Stimulated activated CD4-positive, alpha-beta T cell treated with anti-CD3 and anti-CD28 coated beads, Interleukin-12 subunit alpha, Interleukin-12 subunit beta, amount 100 ng/mL, for 24 hours (primary cell): ENCODE measurements at places on chromosomes 7 and 10.

GRCh38 chr7:90957883-90958282 lies 306.4 kb upstream of the FZD1 start:
- no peak for DNase-seq

DNA sequence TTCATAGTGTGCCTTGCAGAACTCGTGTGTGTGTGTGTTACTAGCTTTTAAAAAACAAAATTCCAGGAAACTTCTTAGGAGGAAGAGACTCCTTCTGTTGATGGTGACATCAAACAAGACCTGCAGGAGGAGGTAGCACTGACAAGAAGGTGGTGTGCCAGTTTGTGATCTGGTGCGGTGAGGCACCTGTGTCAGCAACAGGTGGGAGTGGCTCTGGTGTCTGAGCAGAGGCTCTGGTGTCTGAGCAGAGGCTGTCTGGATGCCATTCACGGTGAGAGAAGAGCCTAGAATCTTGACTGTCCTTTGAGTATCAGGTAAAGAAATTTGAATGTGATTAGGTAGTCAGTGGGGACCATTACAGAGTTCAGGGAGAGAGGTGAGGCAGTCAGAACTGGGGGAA lies 122.8 kb downstream of the INPP5A start:
- DNase-seq, result no peak

- no peak for DNase-seq
These were observed 330.7 kb downstream of the BMPER start for GRCh38 chr7:34236057-34236456.

DNA sequence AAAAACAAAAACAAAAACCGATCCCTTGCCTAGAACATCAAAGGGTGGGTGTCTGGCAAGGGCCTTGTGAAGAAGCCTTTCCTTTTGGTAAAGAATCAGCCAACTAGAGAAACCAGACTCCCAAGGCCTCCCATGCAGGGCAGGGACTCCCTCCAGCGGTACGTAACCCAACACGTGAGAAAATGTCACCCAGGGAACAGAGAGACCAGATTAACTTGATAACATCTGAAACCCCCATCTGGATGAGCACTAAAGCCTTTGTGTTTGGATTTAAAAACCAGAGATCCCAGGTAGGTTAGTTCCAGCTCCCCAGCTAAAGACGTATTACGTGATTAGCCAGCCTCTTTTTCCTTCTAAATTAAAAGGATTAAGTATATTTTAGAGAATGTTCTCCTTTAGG lies 3.0 kb upstream of the HABP2 start:
- no peak for DNase-seq

DNA sequence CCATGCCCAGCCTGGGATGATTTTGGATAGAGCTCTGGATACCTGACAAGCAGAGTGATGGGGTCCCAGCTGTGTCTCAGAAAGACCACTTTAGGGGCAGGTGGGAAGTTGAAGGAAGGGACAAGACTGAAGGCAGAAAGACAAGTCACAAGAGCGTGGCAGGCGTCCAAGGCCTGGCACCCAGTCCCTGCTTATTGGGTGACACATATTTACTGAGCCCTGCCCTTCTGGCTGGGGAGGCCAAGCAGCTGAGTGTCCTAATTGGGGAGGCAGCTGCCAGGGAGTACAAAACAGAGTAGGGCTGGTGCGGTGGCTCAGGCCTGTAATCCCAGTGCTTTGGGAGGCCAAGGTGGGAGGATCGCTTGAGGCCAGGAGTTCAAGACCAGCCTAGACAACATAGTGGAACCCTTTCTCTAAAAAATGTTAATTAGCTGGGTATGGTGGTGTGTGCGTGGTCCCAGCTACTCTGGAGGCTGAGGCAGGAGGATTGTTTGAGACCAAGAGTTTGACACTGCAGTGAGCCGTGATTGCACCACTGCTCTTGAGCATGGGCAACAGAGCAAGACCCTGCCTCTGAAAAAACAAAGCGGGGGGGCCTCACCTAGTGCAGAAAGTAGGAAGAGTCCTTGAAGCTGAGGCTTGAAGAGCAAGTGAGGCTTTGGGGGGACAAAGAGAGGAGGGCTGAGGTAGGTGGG lies 53.0 kb upstream of the GTF2I start:
- no peak for DNase-seq

GRCh38 chr10:90398566-90398965 lies 459.3 kb downstream of the HTR7 start:
- no peak for DNase-seq

DNA sequence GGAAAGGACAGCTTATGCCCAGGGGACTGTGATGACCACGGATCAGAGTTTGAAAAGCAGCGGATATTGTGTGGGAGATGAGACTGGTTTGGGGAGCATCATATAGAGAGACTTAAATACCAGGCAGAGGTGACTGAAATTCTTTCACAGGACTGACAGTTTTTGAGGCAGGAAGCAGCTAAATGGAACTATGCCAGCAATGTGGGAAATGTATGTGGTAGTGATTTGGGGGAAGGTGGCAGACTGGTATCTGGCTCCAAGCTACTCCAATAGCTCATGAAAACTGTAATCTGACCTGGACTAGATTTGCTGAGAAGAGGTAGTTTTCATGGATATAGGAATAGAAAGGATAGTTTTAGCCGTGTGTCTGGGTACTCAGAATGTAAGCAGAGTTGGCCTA lies 592.6 kb downstream of the REEP3 start:
- no peak for DNase-seq

- no peak for DNase-seq
These were observed 41.2 kb upstream of the SDK1 start for GRCh38 chr7:3259711-3260400.

- no peak for DNase-seq
These were observed 890.2 kb upstream of the KCND2 start for GRCh38 chr7:119382726-119383125.

DNA sequence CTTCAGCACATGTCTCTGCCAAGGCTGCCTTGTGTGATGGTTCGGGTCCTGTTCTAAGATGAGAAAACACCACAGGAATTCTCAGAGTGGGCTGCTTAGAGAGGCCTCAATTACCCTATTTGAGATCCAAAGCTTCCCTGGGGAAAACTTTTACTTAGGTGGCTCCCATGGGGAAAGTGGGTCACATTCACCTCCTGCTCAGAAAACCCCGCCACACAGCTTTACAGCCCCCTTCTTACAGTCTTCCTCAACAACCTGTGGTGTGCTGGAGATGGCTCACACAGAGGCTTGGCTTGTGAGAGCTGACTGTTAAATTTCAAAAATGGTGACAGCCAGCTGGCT lies 36.6 kb upstream of the KCNIP2 start:
- no peak for DNase-seq

- no peak for DNase-seq
These were observed 124.7 kb downstream of the MAD1L1 start for GRCh38 chr7:2108071-2108455.

DNA sequence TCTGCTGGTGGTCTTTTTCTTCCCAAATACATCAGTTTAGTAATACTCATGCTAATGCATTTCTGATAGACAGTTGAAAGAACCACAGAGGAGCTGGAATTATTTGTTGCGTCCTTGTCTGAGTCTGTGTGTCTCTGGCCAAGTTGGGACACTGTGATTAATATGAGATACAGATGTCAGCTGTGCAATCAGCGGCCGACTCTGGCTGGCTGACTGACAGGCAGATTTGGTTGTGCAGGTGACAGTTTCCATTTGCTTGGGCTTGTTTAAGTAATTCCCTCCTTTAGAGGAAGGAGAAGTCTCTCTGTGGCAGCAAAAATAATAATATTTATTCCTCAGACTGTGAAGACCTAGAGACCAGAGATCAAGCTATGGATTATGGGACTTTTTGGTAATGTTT lies 176.2 kb upstream of the CHRM2 start:
- no peak for DNase-seq

GRCh38 chr10:67903581-67903980 lies 19.1 kb downstream of the SIRT1 start:
- DNase-seq, result no peak

DNA sequence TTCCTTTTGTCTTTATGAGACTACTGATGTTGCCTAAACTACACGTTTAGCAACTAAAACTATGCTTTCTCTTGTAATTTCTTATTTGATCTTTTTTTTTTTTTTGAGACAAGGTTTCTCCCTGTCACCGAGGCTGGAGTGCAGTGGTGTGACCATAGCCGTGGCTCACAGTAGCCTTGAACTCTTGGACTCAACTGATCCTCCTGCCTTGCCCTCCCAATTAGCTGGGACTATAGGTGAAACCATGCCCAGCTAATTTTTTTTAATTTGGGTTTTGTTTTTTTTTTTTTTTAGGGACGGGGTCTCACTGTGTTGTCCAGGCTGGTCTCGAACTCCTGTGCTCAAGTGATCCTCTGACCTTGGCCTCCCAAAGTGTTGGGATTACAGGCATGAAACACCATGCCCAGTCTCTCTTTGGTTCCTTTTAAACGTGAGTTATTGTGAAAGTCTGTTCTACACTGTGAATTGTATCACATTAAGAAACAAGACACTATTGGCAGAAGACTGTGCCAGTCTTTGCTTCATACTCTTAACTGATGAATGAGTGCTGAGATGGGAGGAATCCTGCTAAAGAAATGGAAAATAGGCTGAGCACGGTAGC lies 6.4 kb downstream of the TMEM248 start:
- DNase-seq, result no peak

GRCh38 chr10:4512671-4513240 lies 313.3 kb upstream of the AKR1E2 start:
- no peak for DNase-seq

DNA sequence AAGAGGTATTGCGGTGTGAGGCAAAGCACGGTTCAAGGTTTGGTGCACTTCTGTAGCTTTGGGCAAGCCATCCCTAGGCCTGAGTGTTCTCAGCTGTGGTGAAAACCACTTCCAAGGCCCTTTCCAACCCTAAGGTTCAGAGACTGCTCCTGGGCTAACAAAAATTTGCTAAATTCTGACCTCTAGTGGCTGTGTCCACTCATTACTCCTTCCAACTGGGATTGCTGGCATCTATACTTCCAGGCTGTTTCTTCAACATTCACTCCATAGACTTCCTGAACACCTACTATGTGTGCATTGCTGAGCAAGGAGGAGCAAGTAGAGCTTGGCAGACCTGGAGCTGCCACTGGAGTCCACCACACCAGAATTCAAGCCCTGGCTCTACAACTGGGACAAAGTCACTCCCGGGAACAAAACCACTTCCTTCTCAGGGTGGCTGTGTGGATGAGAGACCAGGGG lies 29.3 kb upstream of the SH3PXD2A start:
- DNase-seq, result no peak

- no peak for DNase-seq
These were observed 64.0 kb upstream of the TMEM168 start for GRCh38 chr7:112854169-112854568.

- DNase-seq, result no peak
These were observed 65.7 kb downstream of the NXPH1 start for GRCh38 chr7:8499128-8499527.

DNA sequence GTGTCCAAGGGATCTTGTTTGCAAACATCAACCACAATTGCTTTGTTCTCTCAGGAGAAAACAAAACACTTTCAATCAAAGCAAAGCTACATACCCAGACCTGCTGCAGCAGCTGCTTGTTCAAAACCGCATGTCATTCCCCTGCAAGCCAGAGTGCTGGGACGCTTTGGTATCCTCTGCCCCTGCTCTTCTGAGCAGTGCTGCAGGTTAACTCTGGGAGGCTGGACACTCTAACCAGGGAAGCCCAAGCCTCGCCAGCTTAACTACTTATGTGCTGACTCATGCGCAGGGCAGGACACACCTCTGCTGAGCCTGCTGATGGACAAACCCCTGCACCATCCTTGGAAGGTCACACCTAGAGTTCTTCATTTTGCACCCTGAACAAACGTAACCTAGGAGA lies 28.2 kb upstream of the ASAH2 start:
- no peak for DNase-seq

GRCh38 chr7:36659172-36659516 lies 65.2 kb downstream of the AOAH start:
- no peak for DNase-seq

DNA sequence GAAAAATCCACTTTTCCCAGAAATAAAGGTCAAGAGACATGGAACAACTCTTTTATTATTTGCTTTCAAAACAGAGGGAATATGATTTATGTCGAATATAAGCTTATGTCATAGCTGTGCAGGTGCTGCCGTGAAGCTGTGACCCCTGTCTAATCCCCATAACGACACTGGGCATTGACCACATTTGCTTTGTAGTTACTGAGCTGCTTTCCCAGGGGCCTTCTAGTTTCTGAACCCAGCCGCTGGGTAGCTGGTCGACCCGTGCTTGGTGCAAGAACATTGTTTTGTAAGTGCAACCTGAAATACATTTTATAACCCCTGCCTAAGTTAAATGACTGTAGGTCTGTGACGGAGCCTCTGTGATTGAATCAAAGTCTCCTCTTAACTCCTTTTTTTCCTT lies 144.9 kb upstream of the HDAC9 start:
- DNase-seq, result no peak

GRCh38 chr7:50978633-50979215 lies 196.0 kb upstream of the GRB10 start:
- no peak for DNase-seq

DNA sequence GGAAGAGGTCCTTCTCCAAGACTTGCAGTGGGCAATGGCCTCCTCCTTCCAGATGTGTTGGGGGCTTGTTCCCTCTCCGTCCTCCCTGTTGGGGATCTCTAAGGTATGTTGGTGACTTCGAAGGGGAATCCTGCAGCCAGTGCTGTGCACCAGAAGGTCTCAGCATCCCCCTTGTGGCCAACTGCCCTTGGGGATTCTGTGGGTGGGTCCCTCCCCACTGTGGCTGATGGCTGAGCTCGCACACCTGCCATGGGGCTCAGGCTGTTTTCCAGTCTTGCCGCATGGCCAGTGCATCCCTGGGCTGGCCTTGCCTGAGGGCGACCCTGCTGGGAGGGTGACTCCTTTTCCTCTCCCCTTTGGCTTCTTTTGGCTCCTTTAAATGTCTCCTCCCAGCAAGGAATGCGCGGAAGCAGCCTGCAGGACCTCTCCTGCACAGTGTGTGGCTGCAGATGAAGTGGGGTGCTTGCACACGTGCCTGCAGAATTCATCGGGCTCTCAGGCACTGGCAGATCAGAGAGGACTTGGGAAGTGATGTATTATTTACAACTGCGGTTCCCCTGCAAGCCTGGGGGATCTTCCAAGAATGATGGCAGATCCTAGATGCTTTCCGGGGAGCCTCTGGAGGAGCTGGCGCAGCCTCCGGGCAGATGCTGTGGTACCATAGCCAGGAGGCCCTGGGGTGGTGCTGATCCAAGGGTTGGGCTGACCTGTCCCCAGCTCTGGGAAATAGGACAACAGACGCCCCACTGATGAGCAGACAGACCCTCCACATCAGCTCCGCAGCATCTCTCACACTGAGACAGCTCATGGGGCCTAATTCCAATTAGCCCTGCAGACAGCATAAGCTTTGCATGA lies 410.0 kb downstream of the TCERG1L start:
- DNase-seq, result no peak

DNA sequence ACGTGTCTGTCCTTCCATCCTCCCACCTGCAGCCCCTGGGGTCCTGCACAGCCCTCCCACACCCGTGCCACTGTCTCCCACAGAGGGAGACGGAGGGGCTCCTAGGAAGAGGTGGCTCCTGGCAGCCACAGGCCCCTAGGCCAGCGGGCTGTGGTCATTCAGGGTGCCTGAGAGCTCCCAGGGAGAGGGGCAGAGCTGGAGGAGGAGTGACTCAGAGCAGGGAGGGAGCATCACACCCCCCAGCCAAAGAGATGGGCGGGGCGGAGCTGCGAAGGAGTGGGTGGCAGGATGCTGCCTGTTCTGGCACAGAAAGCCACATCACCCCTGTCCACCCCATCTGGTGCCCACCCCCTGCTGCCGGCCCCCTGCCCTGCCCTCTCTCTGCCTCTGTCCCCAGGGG lies 50.5 kb downstream of the STK32C start:
- no peak for DNase-seq

- no peak for DNase-seq
These were observed 384.1 kb downstream of the GATA3 start for GRCh38 chr10:8438603-8439002.

GRCh38 chr7:92448205-92448747 lies 994 bp downstream of the GATAD1 start:
- peak; percentile 7 for DNase-seq
